Thymus (tissue), 14 donors: ENCODE measurements at places on chromosomes 13 and 19. TPM values are rescaled to one million over a fixed set of nuclear protein-coding genes. Genes with fewer than 3 reads are reported as not detected.

KCNN4 gene
- 8.7 TPM for total RNA-seq

CAPN12 gene
- total RNA-seq = 1.6 TPM

ADM5 gene
- total RNA-seq = 0.47 TPM

LHFPL6 gene
- 9.1 TPM for total RNA-seq

LILRA6 gene
- total RNA-seq = 0.61 TPM

TEX101 gene
- 0.99 TPM for total RNA-seq

NLRP5 gene
- not detected for total RNA-seq

KLK15 gene
- not detected for total RNA-seq

LRG1 gene
- total RNA-seq = 0.52 TPM

GRCh38 chr19:5494773-5495172 is 39.6 kb downstream of the ZNRF4 start:
- no peak overlapping the region for H3K4me3 ChIP-seq
- no peaks in the 10 kb centered on the region for H3K4me1 ChIP-seq
- H3K27ac ChIP-seq = no peak overlapping the region
- no peaks in the 10 kb centered on the region for H3K36me3 ChIP-seq

DNA sequence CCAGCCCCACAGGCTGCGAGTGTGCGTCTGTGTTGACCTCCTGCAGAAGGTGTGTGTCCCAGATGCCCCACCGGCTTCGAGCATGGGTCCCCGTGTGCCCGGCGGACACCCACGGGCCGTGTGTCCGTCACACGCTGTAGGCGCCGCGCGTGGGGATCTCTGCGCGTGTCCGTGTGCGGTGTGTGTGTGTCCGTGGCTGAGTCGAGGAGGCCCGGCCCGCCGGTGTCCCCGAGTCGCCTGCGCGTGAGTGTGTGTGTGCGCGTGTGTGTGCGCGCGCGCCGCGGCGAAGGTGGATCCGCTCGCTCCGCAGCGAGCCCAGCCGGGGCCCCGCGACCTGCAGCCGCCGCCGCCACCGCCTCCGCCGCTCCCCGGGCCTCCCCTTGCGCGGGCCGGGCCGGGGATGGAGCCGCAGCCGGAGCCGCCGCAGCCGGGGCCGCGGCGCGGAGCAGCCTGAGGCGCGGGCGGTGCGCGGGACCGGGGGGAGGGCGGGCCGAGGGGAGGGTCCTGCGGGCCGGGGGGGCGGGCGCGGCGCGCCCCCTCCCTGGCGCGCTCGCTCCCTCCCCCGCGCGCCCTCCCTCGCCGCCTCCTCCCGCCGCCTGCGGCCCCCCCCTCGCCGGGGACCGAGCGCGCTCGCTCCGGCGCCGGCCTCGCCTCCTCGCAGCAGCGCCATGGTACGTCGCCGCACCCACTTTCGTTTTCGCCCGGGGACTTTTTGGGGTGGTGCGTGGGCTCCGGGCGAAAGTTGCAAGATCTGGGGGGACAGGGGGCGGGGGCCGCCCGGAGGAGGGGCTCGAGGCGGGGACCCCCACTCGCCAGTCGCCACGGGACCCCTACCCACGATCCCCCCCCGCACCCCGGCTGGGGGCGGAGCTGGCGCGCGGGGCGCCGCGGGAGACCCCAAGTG is 7.1 kb upstream of the NFIC start:
- peaks cover 72% of the 10 kb centered on the region for H3K27me3 ChIP-seq
- H3K27ac ChIP-seq = peak overlapping the region; percentile 81
- H3K4me1 ChIP-seq = peaks cover 26% of the 10 kb centered on the region

GRCh38 chr13:98280176-98280510 is 103.1 kb upstream of the RNF113B start:
- no peaks in the 10 kb centered on the region for H3K36me3 ChIP-seq
- H3K27me3 ChIP-seq = no peaks in the 10 kb centered on the region
- H3K4me1 ChIP-seq = no peaks in the 10 kb centered on the region
- H3K4me3 ChIP-seq = no peak overlapping the region

DNA sequence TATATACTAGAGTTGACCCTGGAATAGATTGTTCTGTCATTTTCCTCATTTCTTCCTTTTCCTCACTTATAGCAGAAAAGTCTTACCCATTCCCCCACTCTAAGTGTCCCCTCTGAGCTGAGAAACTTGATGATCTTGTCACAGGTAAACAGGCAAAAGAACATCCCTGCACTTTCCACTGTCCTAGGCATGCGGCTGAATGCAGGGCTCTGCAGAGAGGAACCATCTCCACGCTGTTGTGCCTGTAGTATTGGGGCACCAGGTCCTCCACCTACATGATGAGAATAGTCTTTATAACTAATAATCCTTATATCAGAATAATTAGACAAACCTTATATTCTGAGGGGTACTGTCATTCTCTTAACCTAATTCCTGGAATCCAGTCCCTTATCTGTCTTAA is 211.3 kb downstream of the RBM26 start:
- peaks cover 20% of the 10 kb centered on the region for H3K4me1 ChIP-seq
- H3K27ac ChIP-seq = no peak overlapping the region
- no peaks in the 10 kb centered on the region for H3K36me3 ChIP-seq
- H3K27me3 ChIP-seq = no peaks in the 10 kb centered on the region

DNA sequence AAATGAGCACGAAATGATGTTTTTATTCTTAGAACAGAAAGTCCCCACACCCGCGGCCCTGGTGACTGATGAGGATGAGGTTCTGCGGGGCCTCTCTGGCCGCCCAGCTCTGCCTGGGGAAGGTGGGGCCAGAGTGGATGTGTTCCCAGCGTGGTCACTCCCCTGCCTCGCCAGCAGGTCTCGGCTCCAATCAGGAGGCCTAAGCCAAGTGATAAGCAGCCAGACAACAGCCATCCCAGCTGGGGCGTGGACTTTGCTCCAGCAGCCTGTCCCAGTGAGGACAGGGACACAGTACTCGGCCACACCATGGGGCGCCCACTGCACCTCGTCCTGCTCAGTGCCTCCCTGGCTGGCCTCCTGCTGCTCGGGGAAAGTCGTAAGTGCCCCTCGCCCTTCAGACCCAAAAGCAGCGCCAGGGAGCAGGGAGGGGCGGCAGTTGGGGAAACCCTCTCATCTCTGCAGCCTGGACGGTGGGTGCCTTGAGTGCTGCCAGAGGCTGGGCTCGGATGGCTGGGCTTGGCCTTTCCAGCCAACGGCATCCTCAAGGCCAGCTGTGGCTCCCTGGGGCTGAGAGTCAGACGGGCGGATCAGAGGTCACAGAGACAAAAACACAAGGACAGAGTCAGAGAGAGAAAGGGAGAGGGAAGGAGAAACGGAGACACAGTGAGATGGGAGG is at the start of gene F10:
F10 (plus strand) TSS at position 250 of the 676 bp plus-strand sequence; CDS start at position 307, 57 bp downstream.
- H3K4me3 ChIP-seq = no peak within 1 kb of the TSS
- H3K27ac ChIP-seq = peak within 1 kb of the TSS; percentile 26
- DNase-seq = no peak
- H3K36me3 ChIP-seq = no peaks in the 10 kb centered on the region
- H3K4me1 ChIP-seq = no peaks in the 10 kb centered on the region
- peaks cover 9% of the 10 kb centered on the region for H3K27me3 ChIP-seq

- DNase-seq = no peak
- peaks cover 4% of the 10 kb centered on the region for H3K36me3 ChIP-seq
- H3K4me1 ChIP-seq = peaks cover 33% of the 10 kb centered on the region
- H3K27me3 ChIP-seq = peaks cover 2% of the 10 kb centered on the region
These were observed 47.1 kb downstream of the CAPN12 start for GRCh38 chr19:38697197-38697596.

DNA sequence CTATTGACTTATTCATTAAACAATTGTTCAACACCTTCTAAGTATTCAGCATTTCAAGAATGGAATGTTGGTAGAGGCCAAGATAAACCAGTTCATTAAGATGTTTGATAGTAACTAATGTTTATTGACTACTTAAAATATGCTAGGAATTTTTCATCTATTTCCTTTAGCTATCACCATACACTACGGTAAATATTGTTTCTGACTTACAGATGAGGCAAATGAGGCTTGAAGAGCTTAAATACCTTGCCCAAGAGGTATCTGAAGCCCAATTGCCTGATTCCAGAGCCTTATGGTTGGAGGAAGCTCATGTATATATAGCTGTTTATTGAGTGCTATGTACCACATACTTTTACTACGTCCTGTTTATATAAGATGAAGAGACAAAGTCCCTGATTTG is 286.2 kb downstream of the NDFIP2 start:
- H3K27me3 ChIP-seq = no peaks in the 10 kb centered on the region
- H3K36me3 ChIP-seq = no peaks in the 10 kb centered on the region
- H3K27ac ChIP-seq = no peak overlapping the region
- DNase-seq = no peak
- no peak overlapping the region for H3K4me3 ChIP-seq

GRCh38 chr13:40787062-40787461 is 2.3 kb upstream of the SLC25A15 start:
- peaks cover 3% of the 10 kb centered on the region for H3K27me3 ChIP-seq
- H3K4me3 ChIP-seq = no peak overlapping the region
- H3K27ac ChIP-seq = no peak overlapping the region
- H3K4me1 ChIP-seq = peaks cover 11% of the 10 kb centered on the region
- no peak for DNase-seq

DNA sequence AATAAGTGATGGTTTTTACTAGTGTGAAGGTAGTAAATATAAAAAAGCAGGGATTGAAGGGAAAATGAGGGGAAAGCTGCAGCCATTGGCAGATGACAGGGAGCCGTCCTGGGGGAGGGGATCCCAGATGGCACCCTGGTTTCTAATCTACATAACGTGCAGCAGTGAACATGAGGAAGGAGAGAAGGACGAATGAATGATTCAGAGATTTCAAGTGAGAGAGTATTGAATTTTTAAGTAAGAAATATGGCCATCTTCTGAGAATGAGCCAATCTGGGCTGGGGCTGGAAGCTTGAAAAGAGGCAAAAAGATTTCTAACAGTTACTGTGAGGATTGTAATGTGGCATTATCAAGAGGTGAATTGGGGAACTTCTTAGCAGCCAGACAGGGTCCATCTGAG is 414.2 kb downstream of the MYO16 start:
- H3K27ac ChIP-seq = no peak overlapping the region
- H3K4me3 ChIP-seq = no peak overlapping the region
- no peaks in the 10 kb centered on the region for H3K36me3 ChIP-seq
- no peak for DNase-seq
- no peaks in the 10 kb centered on the region for H3K27me3 ChIP-seq
- no peaks in the 10 kb centered on the region for H3K4me1 ChIP-seq

DNA sequence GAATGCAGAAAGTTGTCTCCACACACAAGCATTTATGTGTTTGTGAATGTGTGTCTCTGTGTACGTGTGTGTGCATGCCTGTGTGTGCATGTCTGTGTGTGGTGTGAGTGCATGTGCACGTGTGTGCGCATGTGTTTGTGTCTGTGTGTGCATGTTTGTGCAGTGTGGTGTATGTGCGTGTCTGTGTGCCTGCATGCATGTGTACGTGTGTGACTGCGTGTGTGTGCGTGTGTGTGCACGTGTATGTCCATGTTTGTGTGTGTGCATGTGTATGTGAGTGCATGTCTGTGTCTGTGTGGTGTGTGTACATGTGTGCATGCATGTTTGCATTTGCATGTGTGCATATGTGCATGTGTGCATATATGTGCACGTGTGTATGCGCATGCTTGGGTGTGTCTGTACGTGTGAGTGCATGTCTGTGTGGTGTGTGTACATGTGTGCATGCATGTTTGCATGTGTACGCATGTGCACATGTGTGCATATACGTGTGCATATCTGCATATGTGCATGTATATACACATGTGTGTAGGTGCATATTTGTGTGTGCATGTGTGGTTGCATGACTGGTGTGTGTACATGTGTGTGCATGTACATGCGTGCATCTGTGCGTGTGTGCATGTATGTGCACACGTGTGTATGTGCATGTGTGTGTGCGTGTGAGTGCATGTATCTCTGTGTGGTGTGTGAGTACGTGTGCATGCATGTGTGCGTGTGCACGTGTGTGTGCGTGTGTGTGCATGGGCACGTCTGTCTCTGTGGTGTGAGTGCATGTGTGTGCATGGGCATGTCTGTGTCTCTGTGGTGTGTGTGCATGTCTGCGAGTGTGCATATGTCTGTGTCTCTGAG is 8.2 kb upstream of the TMEM255B start:
- H3K36me3 ChIP-seq = no peaks in the 10 kb centered on the region
- DNase-seq = no peak
- no peak overlapping the region for H3K27ac ChIP-seq
- no peak overlapping the region for H3K4me3 ChIP-seq

DNA sequence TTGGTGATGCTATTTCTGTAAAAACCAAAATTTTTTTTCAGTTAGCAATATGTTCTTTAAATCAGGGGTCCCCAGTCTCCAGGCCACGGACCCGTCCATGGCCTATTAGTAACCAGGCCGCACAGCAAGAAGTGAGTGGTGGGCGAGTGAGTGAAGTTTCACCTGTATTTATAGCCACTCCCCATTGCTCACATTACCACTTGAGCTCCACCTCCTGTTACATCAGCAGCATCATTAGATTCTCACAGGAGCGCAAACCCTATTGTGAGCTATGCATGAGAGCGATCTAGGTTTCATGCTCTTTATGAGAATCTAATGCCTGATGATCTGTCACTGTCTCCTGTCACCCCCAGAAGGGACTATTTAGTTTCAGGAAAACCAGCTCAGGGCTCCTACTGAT is 58.9 kb upstream of the SLC7A1 start:
- no peaks in the 10 kb centered on the region for H3K27me3 ChIP-seq
- no peak overlapping the region for H3K27ac ChIP-seq

DNA sequence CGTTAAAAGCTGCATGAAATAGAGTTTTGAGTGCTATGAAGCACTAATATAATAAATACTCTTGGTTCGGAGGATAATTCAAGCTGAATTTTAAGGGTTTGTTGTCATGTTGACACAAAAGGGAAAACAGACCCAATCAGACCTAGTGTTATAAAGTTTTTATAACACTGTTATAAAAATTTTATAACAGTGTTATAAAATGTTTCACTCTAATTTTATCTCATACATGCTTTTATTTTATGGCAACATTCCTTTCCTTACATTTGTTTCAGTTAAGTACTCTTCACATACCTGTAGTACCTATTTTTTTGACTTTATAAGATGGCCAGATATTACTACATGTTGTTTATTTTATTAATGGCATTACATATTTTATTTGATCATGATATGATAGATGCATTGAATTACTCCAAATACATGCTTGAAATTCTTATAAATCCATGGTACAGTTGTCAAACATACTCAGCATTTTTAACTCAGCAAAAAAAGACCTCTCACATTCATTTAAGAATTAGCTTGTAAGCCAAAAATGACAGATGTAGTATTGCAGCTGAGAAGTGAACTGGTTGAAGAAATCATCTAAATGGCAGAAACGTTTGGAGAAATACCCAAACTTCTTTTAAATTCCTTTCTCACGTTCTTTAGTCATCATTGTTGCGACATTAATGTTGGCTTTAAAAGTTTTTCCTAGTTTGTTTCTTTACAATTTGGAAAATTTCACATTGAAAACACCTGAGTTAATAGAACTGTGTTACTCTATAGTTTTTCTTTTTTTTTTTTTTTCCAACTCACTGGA is 104.5 kb downstream of the PIBF1 start:
- H3K27me3 ChIP-seq = no peaks in the 10 kb centered on the region
- H3K27ac ChIP-seq = no peak overlapping the region
- no peaks in the 10 kb centered on the region for H3K4me1 ChIP-seq
- no peak for DNase-seq

DNA sequence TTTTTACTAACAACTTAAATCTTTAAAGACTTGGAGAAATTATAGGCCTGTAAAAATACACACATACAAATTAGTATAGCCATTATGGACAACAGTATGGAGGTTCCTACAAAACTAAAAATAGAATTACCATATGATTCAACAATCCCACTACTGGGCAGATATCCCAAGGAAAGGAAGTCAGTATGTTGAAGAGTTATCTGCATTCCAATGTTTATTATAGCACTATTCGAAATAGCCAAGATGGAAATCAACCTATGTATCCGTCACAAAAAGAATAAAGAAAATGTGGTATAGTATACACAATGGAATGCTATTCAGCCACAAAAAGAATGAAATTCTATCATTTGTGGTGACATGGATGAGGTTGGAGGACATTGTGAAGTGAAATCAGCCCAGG is 37.2 kb downstream of the SLITRK1 start:
- H3K4me1 ChIP-seq = no peaks in the 10 kb centered on the region
- DNase-seq = no peak
- H3K27me3 ChIP-seq = no peaks in the 10 kb centered on the region
- no peaks in the 10 kb centered on the region for H3K36me3 ChIP-seq
